PC-9 (cell line): ENCODE measurements at places on chromosomes 4 and X. TPM values are rescaled to one million over a fixed set of nuclear protein-coding genes. Genes with fewer than 3 reads are reported as not detected.

DNA sequence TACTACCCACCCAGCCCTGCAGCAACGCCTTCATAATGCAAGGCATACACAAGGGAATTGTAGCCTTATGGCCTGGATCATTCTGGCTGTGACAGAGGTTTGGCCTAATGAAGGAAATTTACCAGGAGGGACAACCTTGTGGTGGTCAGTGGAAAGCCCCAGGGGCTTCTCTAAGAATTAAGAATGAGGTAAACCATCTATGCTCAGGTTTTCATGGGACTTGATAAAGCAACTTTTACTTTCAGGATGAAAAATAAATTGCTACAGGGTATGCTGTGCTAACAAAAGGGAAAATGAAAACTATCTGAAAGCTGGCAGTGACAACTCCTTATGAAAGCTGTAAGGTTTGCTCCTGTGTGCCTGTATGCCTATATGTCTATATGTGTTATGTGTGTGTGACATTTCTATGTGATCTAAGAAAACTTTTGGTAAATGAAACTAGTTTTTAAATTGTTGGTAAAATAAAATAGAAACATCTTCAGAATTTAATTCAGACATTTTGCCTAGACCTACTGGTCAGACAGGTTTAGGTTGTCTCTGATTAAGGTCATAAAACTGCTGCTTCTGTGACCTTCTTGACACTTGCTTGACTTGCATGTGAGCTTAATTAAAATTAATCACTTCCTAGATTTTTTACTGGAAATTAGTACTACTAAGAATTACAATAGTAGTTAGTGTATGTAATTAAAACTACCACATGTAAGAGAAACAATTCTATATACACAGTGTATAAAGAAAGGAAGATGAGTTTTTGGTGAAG lies 19.9 kb upstream of the TXK start:
- no peaks in the 10 kb centered on the region for H3K4me1 ChIP-seq
- DNase-seq = no peak
- H3K4me3 ChIP-seq = no peak overlapping the region
- H3K36me3 ChIP-seq = peaks cover 17% of the 10 kb centered on the region; the same call in 1 of the 2 replicates

TMPRSS11B gene
- not detected in 2 replicates for total RNA-seq

DNA sequence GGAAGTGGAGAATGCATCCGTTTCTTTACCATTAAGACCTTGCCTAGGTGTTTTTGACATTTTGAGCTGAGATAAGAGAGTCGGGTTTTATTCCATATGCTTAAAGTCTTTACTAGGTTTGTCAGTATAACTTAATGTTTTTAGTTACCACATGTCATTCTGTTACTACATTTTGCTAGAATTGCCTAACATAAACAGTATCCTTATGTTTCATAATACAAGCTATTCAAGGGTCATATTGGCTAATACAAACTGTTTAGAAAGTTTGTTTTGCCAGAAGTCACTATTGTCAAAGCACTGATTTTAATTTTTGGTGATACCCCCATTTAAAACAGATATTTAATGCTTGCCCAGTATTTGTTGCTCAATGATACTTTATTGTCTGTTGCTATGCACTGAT lies 427.7 kb upstream of the MAGEB2 start:
- H3K27ac ChIP-seq = no peak overlapping the region
- no peaks in the 10 kb centered on the region for H3K4me1 ChIP-seq
- no peaks in the 10 kb centered on the region for H3K27me3 ChIP-seq
- H3K4me3 ChIP-seq = no peak overlapping the region

DNA sequence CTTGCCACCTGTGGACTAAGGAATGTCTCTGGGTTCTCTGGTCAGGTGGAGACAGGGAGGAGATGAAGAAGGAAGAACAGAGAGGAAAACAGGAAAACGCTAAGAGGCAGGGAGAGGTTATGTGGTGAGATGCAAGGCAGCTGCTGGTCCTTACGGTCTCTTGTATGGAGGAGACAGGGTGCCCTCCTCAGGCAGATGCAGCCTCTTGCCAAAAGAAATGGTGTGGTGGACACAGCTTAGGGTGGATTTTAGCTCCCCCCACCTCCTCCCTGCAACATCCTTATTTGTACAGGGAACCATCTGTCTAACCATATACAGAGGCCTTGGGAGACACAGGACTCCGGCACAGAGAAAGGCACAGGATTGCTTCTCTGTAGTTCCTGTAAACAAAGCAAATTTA lies 9.7 kb downstream of the OCIAD2 start:
- DNase-seq = no peak
- no peaks in the 10 kb centered on the region for H3K4me1 ChIP-seq
- H3K27ac ChIP-seq = no peak overlapping the region
- no peak overlapping the region for H3K4me3 ChIP-seq
- H3K27me3 ChIP-seq = no peaks in the 10 kb centered on the region
- peaks cover 63% of the 10 kb centered on the region for H3K36me3 ChIP-seq

OTUD6A gene
- not detected in 2 replicates for total RNA-seq

GRCh38 chr4:127450276-127450675 lies 182.5 kb upstream of the INTU start:
- no peaks in the 10 kb centered on the region for H3K4me1 ChIP-seq
- H3K27me3 ChIP-seq = no peaks in the 10 kb centered on the region
- no peak overlapping the region for H3K4me3 ChIP-seq

GRCh38 chr4:114839986-114840385 lies 241.4 kb downstream of the UGT8 start:
- DNase-seq = no peak
- no peaks in the 10 kb centered on the region for H3K4me1 ChIP-seq
- no peaks in the 10 kb centered on the region for H3K27me3 ChIP-seq
- no peaks in the 10 kb centered on the region for H3K36me3 ChIP-seq

- H3K4me1 ChIP-seq = no peaks in the 10 kb centered on the region
- no peak for DNase-seq
- no peaks in the 10 kb centered on the region for H3K27me3 ChIP-seq
- H3K4me3 ChIP-seq = no peak overlapping the region
These were observed 209.5 kb upstream of the S100G start for GRCh38 chrX:16440446-16440845.

DNA sequence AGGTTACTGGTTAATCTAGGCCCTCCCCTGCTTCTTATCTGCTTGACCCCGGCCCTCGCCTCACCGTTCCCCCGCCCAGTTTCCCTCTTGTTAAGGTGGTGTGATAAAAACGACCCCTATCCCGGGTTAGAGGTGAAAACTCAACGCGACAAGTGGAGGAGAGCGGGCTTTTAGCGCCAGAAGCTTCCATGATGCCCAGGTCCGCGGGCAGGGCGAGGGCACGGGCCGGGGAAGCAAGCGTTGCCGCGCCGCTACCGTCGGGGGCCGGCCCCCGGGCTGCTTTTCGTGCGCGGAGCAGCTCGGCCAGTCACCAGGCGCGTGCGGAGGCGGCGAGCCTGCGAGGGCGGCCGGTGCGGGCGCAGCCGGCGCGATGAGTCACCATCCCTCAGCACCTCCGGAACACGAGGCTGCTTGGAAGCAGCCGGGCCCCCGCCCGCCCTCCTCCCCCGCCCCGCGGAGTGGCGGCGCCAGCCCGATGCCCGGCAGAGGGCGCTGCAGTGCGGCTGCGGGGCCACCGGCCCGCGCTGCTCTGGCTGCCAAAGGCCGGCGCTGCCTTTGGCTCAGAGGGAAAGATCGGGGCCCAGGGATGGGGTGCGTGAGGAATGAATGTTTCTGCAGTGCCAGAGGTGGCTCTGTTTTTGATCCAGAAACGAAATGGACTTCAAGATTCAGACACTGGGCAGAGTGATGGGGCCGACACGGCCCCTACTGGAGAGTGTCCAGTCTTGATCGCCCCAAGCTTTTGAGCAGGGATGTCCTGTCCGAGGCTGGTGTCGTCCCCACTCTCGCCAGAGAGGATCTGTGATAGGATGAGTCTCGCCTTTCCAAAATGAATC lies 107.8 kb downstream of the NHSL2 start:
- peak overlapping the region; percentile 48; the same call in 1 of the 2 replicates for H3K4me3 ChIP-seq
- H3K27me3 ChIP-seq = peaks cover 10% of the 10 kb centered on the region
- DNase-seq = peak; percentile 66
- no peak overlapping the region for H3K27ac ChIP-seq
- H3K36me3 ChIP-seq = no peaks in the 10 kb centered on the region
- no peaks in the 10 kb centered on the region; the same call in 1 of the 2 replicates for H3K4me1 ChIP-seq

GRCh38 chrX:38923451-38923969 lies 122.3 kb downstream of the MID1IP1 start:
- H3K4me3 ChIP-seq = no peak overlapping the region
- no peak for DNase-seq
- no peaks in the 10 kb centered on the region for H3K27me3 ChIP-seq
- no peaks in the 10 kb centered on the region for H3K36me3 ChIP-seq
- no peak overlapping the region for H3K27ac ChIP-seq

TBCK gene
- total RNA-seq = 18.7 and 22.0 TPM in 2 replicates

DNA sequence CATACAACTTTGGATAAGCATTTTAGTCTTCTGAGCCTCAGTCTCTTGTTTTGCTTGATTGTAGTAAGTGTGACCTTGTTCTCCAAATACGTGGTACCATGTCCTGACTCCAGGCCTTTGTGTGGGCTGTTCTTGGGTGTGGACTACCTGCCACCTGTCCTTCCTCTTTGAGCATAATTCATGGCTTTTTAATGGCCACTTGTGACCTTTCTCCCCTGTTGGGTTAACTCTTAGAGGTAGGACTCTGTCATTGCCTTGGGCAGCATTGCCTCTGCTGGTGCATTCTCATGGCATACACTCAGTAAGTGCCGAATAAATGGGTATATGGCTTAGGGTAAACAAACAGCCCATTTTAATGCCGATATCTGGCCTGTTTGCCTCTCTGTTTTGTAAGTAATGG lies 3.0 kb downstream of the NSD2 start:
- H3K4me1 ChIP-seq = peaks cover 26% of the 10 kb centered on the region
- no peak for DNase-seq
- H3K27me3 ChIP-seq = no peaks in the 10 kb centered on the region
- H3K27ac ChIP-seq = no peak overlapping the region
- H3K36me3 ChIP-seq = 0 out of 2 replicates have a peak, but pooled peaks cover 4% of the 10 kb centered on the region

DNA sequence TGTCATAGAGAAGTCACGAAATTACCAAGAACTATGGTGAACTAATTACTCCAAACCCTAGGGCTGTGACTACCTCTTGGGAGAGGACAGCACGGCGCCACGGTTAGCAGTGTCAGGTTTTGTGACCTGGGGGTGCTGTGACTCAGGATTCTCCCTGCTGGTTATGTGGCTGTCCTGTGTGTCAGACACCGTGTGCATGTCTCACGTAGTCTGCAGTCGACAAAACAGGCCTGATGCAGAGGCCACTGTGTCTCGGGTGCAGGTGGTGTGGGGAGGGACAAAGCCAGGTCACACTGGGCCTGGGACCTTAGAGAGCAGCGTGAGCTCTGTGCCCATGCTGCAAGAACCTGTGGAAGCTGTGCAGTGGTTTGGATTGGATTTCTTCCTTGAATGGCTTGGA lies 34.1 kb downstream of the TNIP2 start:
- no peaks in the 10 kb centered on the region for H3K36me3 ChIP-seq
- H3K4me1 ChIP-seq = no peaks in the 10 kb centered on the region
- no peak overlapping the region for H3K27ac ChIP-seq
- H3K4me3 ChIP-seq = no peak overlapping the region

GRCh38 chr4:56728512-56728911 lies 47.4 kb upstream of the HOPX start:
- no peak overlapping the region for H3K27ac ChIP-seq
- no peak for DNase-seq
- H3K27me3 ChIP-seq = no peaks in the 10 kb centered on the region
- 0 out of 2 replicates have a peak, but pooled peaks cover 5% of the 10 kb centered on the region for H3K4me1 ChIP-seq
- no peak overlapping the region for H3K4me3 ChIP-seq

GRCh38 chrX:39162322-39162735 lies 361.1 kb downstream of the MID1IP1 start:
- no peaks in the 10 kb centered on the region for H3K4me1 ChIP-seq
- no peaks in the 10 kb centered on the region for H3K27me3 ChIP-seq

UNC5C gene
- total RNA-seq = not detected in 2 replicates

- no peak overlapping the region for H3K4me3 ChIP-seq
- no peak for DNase-seq
- H3K4me1 ChIP-seq = no peaks in the 10 kb centered on the region
- no peak overlapping the region for H3K27ac ChIP-seq
- H3K36me3 ChIP-seq = peaks cover 20% of the 10 kb centered on the region
These were observed 20.7 kb downstream of the OFD1 start for GRCh38 chrX:13755254-13755653.

H2AZ1 gene
- 345 and 372 TPM in 2 replicates for total RNA-seq

TMPRSS11A gene
- not detected in 2 replicates for total RNA-seq

PSAPL1 gene
- 0.15 TPM in 2 replicates for total RNA-seq

- H3K36me3 ChIP-seq = no peaks in the 10 kb centered on the region
- no peak for DNase-seq
- H3K4me1 ChIP-seq = no peaks in the 10 kb centered on the region
- no peaks in the 10 kb centered on the region for H3K27me3 ChIP-seq
- no peak overlapping the region for H3K4me3 ChIP-seq
These were observed 255.1 kb upstream of the LDB2 start for GRCh38 chr4:17153572-17153971.
